ENCODE measurements at places on chromosomes 5 and 9.

DNA sequence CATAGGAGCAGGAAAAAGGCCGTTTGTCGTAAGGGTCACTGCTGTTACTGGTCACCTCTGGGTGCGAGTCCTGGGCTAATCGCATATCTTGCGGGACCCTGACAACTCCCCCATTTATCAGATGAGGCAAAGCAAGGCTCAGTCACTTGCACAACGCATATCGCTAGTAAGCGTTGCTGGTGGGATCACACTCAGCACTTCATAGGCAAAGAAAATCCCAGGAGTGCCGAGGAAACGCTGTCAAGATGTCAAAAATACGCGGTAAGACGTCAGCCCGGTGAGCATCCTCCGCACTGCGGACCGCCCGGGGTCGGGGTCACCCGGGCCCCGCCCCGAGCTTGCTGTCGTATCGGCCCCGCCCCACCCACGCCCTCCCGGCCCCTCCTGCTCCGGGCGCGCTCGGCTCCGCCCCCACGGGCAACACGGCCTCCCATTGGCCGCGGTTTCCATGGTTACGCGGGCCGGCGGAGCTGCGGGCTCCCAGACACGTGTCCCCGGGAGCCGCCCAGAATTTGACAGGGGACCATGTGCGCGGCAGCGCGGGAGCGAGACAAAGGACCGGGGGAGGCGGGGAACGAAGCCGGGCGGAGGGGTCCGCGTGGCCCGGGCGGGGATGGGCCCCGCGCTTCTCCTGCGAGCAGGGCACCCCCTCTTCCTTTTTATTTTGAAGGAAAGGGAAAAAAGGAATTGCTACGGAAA, 80.2 kb upstream of the IER5L start:
- peak; percentile 79 for DNase-seq

GRCh38 chr9:4555236-4555635, 65.0 kb downstream of the SLC1A1 start:
- DNase-seq = no peak

DNA sequence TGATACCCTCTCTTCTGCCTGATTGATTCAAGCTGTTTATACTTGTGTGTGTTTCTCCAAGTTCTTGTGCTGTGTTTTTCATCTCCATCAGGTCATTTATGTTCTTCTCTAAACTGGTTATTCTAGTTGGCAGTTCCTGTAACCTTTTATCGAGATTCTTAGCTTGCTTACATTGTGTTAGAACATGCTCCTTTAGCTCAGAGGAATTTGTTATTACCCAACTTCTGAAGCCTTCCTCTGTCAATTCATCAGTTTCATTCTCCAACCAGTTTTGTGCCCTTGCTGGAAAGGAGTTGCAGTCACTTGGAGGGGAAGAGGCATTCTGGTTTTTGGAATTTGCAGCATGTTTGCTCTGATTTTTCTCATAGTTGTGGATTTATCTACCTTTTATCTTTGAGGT, 126.2 kb upstream of the FTMT start:
- DNase-seq = no peak

GRCh38 chr5:14581106-14581890, at the start of gene OTULINL:
Gene OTULINL, plus strand, starts transcription at chr5:14581792. Its CDS starts 103 bp downstream, at chr5:14581895.
- DNase-seq = peak; percentile 79

DNA sequence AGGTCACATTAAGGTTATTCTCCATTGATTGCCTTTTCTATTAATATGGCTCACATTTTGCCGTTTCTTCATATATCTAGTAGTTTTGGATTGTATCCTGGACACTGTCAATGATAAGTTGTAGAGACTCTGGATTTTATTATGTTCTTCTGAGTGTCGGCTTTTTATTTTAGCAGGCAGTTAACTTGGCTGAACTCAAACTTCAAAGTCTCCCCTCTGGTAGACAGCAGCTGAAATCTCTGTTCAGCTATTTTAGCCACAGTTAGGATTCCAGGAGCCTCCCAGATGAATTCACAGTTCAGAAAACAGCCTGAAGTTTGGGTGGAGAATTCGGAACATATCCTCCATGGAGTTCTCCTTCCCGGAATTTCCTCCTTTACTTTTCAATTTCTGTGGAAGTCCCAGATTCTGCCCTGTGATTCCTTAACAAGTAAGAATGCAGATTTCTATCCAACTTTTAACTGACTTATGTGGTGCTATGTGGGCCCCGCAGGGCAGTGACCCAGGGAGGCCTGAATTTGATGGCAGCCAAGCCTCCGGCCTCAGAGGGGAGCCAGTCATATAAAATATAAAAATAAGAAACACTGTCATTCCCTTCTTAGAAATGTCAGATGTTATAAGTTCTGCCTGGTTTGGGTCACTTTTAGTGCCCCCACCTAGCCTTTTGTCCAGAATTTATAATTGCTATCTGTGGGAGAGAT, 39.3 kb upstream of the MVB12B start:
- no peak for DNase-seq

DNA sequence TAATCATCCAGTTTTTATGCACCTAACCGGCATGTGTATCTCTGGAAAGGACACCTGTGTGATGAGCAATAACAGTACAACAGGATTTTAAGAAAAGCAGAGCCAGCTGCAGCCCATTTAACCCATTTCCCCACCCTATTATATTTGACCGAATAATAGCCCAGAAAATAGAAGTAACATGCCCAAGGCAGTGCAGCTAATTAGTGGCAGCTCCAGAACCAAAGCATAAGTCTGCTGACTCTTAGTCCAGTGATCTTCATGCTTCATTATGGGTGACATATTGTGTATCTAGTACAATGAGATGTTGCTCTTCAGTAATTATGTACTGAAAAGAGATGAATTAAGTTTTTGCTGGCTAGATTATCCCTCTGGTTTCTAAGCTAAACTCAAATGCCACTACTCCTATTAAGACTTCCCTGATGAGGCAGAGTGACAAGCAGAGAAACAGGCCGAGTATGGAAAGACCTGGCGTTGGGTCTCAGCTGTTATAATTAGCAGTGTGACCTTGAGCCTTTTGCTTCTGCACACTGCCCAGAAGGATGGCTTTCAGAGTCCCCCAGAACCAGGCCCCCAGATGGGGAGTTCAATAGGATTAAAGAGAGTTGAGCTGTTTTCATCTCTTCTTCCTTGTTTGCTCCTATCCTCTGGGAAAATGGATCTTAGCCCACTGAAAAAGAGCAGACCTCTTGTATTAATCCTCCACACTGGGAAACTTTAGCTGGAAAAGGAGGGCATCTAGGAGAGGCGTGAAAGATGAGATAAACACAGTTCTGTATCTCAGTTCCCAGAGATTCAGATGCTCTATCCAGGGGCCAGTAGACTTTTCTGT, 10.8 kb upstream of the C1QTNF3 start:
- no peak for DNase-seq

- no peak for DNase-seq
Observed at GRCh38 chr9:121292051-121292450, 24.1 kb downstream of the GSN start.

GRCh38 chr5:127609957-127610356, 38.9 kb upstream of the CTXN3 start:
- DNase-seq = no peak

All from activated CD8-positive, alpha-beta memory T cell treated with anti-CD3 and anti-CD28 coated beads for 4 hours (primary cell).